Activated T-helper 9 cell treated with anti-CD3 and anti-CD28 coated beads, Interleukin-2, amount 50 U/mL, for 16 hours (primary cell): ENCODE measurements at places on chromosomes 3 and 15.

- DNase-seq: no peak
Measured at GRCh38 chr3:27903446-27903845, 181.3 kb upstream of the EOMES start.

DNA sequence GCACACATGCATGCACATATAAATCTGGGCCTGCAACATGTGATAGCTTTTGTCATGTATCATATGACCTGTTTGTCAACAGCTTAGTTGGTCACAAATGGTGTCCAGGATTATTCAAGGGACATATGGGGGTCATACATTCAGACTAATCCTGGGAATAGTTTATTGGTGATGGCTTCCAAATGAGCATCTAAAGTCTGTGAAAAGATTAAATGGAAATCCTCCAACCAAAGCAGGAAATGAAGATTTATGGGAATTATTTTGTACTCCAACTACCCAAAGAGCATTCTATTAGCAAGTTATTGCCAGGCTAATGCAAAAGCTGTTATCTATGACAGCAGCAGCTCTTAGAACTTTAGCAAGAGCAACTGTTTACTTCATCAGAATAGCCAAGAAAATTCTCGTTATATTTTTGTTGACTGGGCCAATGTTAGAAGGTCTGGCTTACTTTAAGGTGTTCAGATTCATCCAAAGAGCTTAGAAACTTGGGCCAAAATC is 7.1 kb downstream of the FSTL1 start:
- DNase-seq: no peak

- DNase-seq: no peak
Measured at GRCh38 chr3:4224331-4224730, 78.8 kb upstream of the SETMAR start.

DNA sequence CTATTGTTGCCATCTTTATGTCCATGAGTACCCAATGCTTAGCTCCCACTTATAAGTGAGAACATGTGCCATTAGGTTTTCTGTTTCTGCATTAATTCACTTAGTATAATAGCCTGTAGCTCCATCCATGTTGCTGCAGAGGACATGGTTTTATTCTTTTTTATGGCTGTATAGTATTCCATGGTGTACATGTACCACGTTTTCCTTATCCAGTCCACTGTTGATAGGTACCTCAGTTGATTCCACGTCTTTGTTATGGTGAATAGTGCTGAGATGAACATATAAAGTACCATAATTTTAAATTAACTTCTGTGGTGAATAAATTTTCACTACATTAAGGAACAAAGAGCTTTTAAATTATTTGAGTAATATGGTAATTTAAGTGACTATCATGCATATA is 150.4 kb upstream of the BFSP2 start:
- DNase-seq: no peak

DNA sequence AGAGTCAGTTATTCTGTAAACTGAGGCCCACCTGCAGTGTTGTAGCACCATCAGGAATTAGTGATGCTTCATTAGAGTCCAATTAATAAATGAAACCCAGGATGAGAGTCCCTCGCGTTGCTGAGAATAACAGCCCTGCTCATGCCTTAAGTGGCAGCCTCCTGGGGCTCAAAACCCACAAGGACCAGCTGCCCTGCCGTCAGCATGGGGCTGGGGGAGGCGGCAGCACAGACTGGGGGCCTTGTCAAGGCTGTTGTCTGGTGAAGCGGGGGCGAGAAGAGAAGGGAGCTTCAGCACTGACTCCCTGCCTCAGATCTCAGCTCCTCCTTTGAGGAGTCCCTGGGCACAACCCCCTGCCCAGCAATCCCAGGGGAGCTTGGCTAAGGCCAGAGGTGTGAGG is 21.0 kb downstream of the CCDC33 start:
- DNase-seq: no peak

DNA sequence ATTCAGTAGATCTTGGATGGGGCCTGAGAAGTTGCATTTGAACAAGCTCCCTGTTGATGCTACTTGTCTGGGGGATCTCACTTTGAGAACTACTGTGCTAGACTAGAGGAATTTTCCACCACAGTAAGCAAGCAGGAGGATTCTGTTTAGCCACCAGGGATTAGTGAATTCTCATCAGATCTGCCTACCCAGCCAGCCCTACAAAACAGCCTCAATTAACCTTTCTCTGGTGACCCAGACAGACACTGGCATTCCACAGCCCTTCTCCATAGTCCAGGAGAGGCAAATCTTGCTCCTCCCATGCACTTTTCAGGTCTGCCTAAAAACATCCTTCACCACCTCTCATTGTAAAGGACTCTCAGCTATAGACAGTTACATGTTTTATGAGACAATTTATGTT is 16.7 kb upstream of the MYH15 start:
- DNase-seq: no peak

GRCh38 chr15:84601555-84601838 is 688 bp downstream of the ZSCAN2 start:
- DNase-seq: no peak

GRCh38 chr3:159761848-159762635 is 226.6 kb upstream of the IL12A start:
- no peak for DNase-seq

DNA sequence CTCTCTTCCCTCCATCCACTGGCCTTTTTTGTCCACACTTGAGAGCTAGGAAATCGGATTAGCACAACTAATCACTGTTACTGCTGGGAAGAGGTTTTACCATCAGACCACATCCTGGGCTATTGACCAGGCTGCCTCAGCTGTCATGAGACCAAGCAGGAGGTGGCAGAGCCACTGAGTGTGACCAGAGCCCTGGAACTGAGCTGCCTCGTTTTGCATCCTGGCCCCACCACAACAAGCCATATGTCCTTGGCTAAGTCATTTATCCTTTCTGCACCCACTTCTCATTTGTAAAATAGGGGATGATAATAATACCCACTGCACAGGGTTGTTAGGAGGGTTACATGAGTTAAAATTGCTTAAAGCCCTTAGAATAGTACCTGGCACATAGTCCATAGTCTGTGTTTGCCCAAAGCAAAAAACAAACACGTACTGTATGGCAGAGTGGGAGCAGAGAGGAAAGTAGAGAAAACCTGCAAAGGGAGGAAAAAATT is 34.1 kb downstream of the TMEM158 start:
- DNase-seq: no peak

DNA sequence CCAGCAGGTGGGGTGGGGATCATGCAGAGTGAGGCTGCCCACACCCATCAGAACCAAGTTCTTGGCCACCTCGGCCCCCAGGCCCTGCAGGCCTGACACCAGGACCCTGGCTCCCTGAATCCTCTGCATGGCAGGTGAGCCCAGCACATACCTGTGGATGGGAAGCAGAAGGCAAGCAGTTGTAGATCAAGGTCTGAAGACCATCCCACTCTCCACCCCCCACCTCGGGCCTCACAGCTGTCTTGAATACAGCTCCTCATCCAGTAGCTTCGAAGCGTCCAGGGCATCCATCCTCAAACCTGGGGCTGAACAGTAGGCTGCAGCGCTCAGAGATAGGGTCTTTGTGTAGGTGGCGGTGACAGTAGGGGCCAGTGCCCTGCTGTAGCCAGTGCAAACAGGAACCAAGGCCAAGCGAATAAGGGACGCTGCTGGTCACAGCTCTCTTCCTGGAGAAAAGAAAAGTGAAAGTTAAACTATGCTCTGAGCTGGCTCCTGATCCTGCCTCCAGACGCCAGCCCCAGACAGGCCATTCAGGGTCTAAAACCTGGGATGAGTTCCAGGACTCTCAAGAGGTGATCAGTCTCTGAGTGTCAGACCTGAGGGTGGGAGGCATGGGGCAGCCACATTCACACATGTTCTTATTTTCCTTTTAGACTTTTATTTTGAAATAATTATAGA is at the start of gene UBA7:
Gene UBA7, minus strand, starts transcription at position 457 of the 678 bp plus-strand sequence. Its CDS starts 166 bp downstream, at position 291.
- DNase-seq: no peak

GRCh38 chr3:100210772-100211135 is 50.0 kb upstream of the TBC1D23 start:
- no peak for DNase-seq

DNA sequence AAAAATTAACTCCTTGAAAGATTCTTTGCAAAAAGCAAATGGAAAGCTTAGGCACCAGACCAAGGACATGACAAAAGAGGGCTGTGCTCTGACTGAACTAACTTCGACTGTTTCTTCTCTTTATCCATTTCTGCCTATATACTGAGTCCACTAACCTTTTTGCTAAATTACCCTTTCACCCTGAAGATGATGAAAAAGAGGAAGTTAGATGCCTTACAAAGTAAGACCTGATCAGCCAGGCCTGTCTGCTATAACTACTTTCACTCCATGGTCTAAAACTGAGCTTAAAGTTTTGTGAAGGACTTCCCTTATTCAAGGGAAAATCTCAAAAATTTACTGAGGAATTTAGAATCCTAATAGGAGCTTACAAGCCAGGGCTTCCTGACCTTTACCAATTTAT is 6.2 kb upstream of the IGSF10 start:
- no peak for DNase-seq

- DNase-seq: no peak
Measured at GRCh38 chr3:178714925-178715832, 178.9 kb downstream of the KCNMB2 start.

DNA sequence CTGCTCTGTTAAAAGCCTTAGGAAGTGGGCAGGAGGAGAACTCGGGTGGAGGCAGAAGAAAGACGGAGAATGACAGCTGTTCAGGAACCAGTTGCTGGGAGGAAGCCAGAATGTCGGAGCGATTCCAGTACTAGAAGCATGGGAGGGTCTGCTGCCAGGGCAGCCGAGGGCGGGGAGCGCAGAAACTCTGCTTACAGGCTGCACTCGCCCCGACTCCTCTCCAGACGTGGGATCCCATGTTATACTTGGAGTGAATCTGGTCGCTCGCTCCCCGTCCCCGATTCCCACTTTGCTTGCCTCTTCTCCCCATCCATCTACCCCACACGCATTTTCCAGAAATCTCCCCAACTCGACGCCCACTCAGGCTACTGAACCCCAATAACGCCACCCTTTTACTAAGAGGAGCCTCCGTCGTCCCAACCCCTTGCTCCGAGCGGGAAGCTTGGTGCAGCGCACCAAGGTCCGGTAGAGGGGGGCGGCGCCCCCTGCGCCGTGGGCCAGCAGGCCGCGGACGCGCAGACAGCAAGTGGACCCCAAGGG is 665 bp downstream of the GATM start:
- DNase-seq: no peak

- no peak for DNase-seq
Measured at GRCh38 chr3:127888564-127889107, 26.4 kb upstream of the KBTBD12 start.

DNA sequence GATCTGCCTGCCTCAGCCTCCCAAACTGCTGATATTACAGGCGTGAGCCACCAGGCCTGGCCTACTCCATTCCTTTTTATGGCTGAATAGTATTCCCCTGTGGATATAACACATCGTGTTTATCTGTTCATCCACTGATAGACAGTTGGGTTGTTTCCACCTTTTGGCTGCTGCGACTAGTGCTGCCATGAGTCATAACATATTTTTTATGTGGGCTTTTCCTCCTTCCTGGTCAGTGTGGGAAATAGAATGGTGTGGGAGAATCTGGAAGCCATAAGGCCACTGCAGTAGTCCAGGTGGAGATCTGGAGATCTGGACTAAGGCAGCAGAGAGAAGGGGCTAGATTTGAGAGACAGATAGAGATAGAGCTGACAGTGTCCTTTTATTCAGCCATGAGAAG is 16.2 kb downstream of the LCMT2 start:
- DNase-seq: no peak

DNA sequence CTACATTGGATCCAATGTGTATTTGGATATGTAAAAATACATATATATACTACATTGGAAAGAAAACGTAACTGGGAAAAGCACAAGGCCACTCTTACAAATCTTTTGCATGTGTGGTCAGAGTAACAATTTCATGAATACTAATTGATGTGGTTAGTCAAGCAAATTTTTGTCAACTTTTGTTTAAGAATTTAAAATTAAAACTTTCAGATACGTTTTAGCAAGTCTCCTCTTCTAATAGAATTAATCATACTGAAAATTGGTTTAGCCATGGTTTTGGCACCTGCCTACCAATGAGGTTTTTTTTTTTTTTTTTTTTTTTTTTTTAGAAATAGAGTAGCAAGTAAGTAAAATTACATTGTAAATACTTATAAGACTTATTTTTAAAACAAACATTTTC is 153.0 kb upstream of the CGNL1 start:
- no peak for DNase-seq

DNA sequence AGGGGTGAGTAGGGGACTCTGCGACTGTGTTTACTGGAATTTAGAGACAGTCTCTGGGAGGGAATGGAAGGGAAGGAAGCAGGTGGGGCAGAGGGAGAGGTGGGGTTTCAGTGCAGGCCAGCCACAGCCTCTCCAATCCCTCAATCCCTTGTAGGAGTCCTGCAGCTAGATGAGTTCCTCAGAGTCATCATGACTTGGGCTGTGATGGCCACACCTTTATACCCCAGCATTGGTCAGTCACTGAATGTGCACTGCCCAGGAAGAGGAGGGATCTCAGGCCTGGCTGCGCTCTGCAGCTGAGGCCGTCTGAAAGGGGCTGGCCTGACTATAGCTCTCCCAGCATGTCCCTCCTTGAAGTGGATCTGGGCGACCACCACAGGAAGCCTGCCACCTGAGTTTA is 67.3 kb upstream of the GLCE start:
- DNase-seq: no peak

DNA sequence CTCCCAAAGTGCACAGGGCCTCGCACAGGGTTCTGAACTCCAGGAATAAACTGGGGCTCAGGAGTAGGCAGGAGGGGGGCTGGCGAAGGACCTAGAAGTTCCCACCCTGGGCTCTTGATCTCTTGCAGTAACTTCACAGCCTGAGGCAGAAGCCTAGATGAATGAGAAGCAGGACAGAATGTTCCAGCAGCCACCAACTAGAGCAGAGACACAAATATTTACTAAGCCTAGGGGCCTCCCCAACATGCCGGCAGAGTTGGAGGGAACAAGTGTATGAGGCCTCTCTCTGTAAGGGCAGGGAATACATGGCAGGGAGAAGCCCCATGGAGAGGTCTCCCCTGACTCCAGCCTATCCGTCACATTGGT is 25.3 kb upstream of the C15orf39 start:
- no peak for DNase-seq

DNA sequence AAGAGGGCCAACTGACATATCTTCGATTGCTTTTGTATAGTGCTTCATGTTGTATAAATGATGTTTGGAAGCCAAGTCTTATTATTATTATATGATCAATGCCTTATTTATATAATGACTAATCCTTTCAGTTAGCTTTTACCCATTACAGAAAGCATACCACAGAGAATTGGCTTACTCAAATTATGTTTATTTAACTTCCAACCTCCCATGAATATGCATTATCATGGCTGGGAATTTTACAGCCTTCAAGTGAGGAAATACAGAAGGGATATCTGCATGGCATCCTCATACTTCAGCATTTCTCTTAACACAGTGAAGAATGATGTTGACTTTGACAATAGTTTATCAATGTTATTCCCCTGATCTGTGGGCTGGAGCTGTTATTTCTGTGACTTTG is 225.9 kb upstream of the GAP43 start:
- no peak for DNase-seq

- no peak for DNase-seq
Measured at GRCh38 chr3:22199095-22199494, 448.1 kb upstream of the ZNF385D start.

DNA sequence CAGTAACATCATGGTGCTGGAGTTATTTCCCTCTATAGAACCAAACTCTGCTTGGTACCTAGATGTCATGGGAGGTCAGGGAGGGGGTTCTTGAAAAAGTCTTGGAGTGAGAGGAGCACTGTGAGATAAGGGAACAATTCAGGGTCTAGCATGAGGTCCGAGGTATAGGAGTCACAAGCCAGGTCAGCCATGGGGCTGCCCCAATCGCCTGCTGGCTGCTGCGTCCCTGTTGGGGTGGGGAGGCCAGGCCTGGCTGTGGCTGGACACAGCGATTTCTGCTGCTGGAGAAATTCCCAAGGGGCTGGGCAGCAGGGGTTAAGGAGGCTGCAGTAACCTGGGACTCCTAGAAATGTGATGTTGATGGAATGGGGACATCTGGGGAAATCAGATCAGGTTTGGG is 44.9 kb downstream of the SUSD5 start:
- no peak for DNase-seq
